Activated CD4-positive, alpha-beta memory T cell treated with anti-CD3 and anti-CD28 coated beads for 36 hours (primary cell): ENCODE measurements at places on chromosomes 16 and 17. TPM values are rescaled to one million over a fixed set of nuclear protein-coding genes. Genes with fewer than 3 reads are reported as not detected.

Gene MYO1C
- total RNA-seq, result 42.8 TPM

Gene MYOCD
- total RNA-seq, result not detected

- peaks cover 7% of the 10 kb centered on the region for H3K4me1 ChIP-seq
- H3K27me3 ChIP-seq, result no peaks in the 10 kb centered on the region
Measured at GRCh38 chr16:88752386-88753002, 32.5 kb downstream of the PIEZO1 start.

DNA sequence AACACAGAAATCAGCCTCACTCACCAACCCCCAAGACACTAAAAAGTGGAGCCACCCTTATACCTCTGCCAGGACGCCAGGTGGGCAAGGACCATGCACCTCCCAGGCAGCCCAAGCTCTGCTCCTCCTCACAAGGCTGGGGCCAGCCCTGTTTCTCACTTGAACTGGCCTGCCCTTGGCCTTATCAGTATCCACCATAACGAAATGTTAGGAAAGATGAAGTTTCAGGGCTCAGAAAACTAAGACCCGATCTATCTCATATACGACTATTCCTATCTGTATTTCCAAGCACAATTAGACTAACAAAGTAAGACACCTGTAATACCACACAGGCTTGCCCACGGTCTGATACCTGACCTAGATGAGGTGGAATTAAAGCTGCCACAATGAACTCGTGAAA, 6.9 kb downstream of the FBXO31 start:
- H3K4me3 ChIP-seq, result no peak overlapping the region
- no peaks in the 10 kb centered on the region for H3K27me3 ChIP-seq
- H3K4me1 ChIP-seq, result peaks cover 46% of the 10 kb centered on the region
- no peak overlapping the region for H3K27ac ChIP-seq
- DNase-seq, result no peak

DNA sequence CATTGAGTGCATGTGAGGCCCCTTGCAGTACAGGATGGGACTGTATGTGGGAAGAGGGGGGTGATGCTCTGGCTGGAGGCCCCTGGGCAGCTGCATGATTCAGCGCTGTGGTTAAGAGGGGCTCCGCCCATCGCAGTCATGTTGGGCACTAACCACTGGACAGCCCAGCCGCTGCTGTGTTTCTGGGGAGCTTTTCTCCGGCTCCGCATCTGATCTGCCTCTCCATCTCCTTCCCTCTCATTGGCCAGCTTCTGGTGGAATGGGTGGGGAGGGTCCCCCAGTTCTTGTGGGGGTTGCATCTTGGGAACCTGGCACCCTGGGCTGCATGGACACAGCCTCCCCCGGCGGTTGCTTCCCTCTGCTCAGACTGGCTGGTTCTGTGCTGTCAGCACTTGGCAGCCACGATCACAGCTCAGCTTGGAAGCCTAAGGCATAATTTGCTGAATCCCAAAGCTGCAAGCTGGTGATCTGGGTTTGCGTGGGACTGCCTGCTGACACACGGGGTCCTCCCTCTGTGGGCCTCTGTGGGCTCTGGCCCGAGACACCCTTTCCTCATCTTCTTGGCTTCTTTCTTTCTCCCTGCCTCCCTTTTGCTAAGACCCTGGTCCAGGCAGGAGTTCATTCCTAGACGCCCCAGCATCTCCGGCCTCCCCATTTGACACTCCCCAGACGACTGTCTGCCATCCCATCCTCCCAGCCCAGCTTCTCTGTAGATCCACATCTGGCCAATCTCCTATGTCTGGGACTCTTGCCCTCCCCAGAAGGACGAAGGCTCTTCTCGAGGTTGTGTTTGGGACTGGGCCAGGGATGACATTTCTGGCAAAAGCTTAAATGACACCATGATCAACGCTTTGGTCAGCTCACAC, 168.3 kb downstream of the SEC14L1 start:
- no peak overlapping the region for H3K27ac ChIP-seq
- no peaks in the 10 kb centered on the region for H3K4me1 ChIP-seq
- no peak for DNase-seq
- no peaks in the 10 kb centered on the region for H3K36me3 ChIP-seq
- H3K27me3 ChIP-seq, result no peaks in the 10 kb centered on the region

DNA sequence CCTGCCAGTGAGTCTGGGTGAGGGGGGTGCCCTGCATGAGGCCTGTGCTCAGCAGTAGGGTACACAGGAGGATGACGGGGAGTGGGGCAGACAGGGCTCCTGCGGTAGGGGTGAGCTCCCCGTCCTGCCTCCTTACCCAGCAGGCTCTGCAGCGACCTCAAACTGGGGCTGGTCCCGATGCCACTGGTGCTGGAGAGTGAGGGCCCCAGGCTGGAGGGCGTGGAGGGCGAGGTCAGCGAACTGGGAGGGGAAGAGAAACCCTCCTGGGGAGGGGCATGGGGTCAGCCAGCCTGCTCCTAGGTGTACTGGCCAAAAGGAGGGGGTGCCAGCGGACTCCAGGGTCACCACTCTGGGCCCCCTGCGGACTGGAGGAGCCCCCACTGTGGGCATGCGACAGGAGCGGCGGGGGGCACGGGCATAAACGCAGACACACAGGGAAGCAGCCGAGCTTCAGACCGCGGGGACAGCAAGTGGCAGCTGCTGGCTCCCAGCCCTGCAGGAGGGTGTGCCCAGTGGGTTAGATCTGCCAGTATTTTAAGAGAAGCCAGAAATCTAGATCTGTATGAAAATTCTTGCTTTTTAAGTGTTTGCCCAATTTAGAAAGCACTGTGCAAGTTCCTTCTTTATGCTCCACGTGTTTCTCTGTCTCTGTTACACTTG, 9.0 kb upstream of the VASN start:
- H3K4me1 ChIP-seq, result no peaks in the 10 kb centered on the region
- no peak overlapping the region for H3K4me3 ChIP-seq
- H3K27ac ChIP-seq, result no peak overlapping the region
- DNase-seq, result no peak
